K562 (cell line): ENCODE measurements at places on chromosomes 16 and 17.

- no peak for DNase-seq
Measured at GRCh38 chr17:5522476-5522875, 36.1 kb downstream of the MIS12 start.

DNA sequence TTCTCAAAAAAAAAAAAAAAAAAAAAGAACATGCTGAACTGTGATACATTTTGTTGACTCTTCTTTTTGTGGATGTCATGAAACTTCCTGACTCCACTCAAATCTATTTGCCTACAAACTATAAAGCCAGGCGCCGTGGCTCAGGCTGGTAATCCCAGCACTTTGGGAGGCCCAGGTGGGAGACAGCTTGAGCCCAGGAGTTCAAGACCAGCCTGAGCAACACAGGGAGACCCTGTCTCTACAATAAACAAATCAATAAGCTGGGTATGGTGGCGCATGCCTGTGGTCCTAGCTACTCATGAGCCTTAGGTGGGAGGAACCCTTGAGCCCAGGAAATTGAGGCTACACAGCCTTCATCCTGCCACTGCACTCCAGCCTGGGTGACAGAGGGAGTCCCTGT lies 1.5 kb upstream of the NT5C start:
- DNase-seq = no peak

- DNase-seq = no peak
Measured at GRCh38 chr17:65885541-65886312, 306.2 kb downstream of the CEP112 start.

DNA sequence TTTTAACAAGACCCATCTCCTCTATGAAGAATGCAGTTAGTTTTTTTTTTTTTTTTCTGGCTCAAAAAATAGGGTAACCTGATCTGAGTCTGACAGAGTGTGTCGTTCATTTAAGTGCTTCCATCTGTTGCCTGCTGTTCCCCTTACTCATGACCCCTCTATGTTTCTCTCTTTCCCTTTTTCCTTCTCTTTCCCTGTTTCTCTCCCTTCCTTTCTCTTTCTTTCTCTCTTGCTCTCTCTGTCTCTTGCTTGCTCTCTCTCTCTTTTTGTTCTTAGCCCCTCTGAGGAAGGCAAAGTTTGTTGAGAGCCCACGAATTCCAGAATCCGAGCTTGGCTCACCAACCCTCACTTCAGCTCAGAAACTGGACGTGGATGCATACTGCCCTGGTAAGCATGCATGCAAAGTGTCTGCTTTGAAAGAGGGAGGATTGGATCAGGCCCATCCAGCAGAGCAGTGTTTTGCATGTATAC lies 185.0 kb downstream of the TANC2 start:
- no peak for DNase-seq

- DNase-seq = no peak
Measured at GRCh38 chr16:54050459-54051210, 236.0 kb downstream of the IRX3 start.

DNA sequence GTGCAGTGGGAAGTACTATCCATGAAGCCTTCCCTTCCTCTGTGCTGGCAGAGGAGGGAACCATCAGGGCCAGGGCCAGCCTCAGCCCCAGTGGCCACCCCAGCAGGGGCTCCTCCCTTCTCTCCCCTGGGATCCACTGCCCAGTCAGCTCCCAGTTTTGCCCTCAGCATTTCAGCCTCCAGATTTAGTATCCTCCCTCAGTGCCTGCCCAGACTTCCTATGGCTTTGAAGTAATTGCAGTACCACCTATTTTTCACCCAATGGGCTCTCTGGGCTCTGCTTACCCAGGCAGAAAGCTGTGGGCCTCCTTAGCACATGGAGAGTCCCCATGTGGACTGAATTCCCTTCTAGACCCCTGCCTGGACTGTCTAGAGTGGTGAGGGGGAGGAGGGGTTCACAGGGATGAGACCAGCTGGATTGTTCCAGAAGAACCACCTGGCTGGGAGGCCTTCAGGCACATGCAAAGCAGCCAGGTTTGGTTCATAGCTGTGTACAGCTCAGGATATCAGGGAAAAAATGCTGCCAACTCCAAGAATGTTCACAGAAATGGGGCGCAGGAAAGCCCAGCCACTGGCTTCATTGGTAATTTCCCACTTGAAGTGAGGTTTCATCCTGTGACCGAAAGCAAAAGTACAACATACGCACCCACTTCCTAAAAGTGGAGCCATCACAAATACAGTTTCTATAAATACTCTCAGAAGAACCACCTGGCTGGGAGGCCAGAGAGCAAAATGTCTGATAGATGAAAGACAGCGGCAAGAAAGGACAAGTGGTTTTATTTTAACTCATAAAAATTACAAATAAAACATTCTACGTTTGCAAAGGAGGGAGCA lies 15.2 kb upstream of the HERPUD1 start:
- DNase-seq = no peak
